ENCODE measurements at places on chromosomes 16 and 17.
A peak's percentile ranks its signal among the peaks of the same experiment; 100 is the strongest.

GRCh38 chr16:57632568-57632967 lies 4.1 kb downstream of the ADGRG1 start:
- DNase-seq, result no peak

DNA sequence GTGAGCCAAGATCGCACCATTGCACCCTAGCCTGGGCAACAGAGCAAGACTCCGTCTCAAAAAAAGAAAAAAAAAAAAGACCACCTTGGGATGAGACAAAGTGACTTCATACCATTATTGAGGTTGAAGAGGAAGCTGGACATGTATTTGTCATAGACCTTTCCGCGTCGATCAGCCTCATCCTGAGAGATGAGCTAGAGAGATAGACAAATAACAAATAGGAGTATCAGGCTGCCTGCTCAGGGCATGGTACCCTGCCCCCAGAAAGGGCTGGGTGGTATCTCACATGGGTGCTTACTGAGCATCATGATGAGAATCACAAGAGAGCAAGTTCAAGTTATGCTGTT lies 22.1 kb downstream of the CNTNAP1 start:
- DNase-seq, result no peak

- DNase-seq, result no peak
These were observed 23.3 kb downstream of the STAT5B start for GRCh38 chr17:42252597-42253550.

- DNase-seq, result no peak
These were observed 125.3 kb downstream of the RBFOX3 start for GRCh38 chr17:79485419-79485985.

- DNase-seq, result no peak
These were observed 1.2 kb downstream of the STAT3 start for GRCh38 chr17:42386777-42387657.

DNA sequence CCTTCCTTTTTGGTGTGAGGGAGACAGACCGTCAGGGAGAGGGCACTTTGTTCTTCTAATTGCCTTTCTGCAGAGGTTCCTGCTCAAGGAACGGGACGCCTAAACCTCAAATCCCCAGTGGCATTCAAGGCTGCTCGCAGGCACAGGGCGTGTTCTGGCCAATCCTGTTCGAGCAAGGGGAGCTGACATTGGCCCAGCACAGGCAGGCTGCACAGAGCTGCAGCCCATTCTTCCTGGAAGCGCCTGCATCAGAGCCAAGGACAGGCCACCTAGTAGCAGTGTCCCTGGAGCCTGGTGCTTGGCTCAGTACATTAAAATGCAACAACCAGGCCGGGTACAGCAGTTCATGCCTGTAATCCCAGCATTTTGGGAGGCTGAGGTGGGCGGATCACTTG lies 72.2 kb upstream of the CREBBP start:
- no peak for DNase-seq

GRCh38 chr16:11202260-11203091 lies 53.5 kb downstream of the SOCS1 start:
- DNase-seq, result no peak

DNA sequence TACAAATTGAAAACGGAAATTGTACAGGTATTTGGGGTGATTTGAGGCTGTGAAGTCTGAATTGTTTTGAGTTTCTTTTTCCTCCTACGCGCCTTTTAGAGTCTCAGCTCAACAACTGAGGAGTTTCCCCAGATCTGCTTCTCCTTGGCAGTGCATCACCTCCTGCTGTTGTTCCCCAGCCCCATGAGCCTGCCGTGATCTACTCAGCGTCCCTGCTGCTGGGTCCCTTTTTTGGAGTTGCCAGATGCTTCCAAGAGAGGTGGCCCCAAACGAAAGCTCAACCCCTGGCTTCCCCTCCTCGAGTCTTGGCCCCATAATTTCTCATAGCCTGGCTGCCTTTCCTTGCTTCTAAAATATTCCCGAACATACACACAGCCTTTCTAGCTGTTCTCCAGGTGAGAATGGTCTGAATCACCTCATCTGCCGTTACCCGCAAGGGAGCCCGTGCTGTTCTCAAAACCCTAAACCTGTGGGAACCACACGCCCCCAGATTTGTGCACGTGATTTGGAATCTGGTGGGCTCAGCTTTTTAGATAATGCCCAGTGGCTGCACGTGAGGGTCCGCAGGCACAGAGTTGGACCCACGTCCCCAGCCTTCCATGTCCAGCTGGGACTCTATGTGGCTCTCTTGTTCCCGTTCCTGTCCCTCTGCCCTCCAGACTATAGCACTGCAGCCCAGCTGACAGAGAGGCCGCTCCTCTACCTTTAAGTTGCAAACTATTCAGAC lies 179.1 kb upstream of the CHMP6 start:
- no peak for DNase-seq

GRCh38 chr17:2034157-2034556 lies 4.2 kb downstream of the DPH1 start:
- no peak for DNase-seq

DNA sequence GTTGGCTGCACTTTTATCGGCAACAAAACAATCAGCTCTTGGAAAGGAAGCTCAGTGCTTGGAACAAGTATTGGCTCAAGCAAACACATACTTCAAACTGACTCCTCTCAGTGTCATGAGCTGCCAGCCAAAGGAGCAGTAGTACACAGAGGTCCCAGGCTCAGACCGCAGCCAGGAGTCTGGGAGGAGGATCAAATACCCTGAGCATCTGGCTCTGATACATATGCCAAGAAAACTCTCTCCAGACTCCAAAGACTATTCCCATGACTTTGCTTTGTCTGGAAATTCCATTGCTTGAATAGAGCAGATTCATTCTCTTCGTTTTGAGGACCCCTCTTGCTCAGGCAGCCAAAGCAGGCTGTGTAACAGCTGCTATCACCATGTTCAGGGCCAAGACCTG lies 501.6 kb upstream of the PSMD7 start:
- DNase-seq, result no peak

GRCh38 chr16:46830417-46830901 lies 521 bp downstream of the C16orf87 start:
- peak; percentile 9 for DNase-seq

GRCh38 chr16:28146536-28146935 lies 65.2 kb downstream of the XPO6 start:
- DNase-seq, result no peak

GRCh38 chr17:7437950-7438614 lies 1.2 kb upstream of the FGF11 start:
- DNase-seq, result peak; percentile 56

- DNase-seq, result no peak
These were observed 45.8 kb upstream of the ARHGAP17 start for GRCh38 chr16:25060920-25061319.

DNA sequence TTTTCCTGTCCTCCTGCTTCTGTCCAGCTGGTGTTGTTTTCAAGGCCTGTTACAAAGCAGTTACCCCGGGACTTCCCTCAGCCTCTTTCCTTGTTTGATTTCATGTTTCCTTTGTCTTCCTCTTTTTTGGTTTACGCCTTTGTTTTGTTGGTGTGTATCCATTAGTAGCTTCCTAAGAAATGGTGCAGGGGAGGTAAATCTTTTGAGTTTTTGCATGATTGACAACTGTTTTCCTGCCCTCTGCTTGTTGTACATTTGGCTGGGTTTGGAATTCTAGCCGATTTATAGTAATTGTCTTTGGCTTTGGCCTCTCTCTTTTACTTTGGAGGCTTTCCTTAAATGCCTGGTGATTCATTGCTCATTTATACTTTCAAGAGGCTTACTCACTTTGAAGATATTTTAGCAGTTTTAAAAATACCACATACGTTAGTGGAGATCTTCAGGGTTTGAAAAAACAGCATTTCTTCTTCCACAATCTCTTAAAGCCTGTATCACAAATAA lies 32.8 kb downstream of the DNAH2 start:
- DNase-seq, result no peak

GRCh38 chr16:29975811-29976511 lies 2.3 kb downstream of the TAOK2 start:
- DNase-seq, result no peak

- no peak for DNase-seq
These were observed 50.2 kb downstream of the CFDP1 start for GRCh38 chr16:75383141-75383540.

DNA sequence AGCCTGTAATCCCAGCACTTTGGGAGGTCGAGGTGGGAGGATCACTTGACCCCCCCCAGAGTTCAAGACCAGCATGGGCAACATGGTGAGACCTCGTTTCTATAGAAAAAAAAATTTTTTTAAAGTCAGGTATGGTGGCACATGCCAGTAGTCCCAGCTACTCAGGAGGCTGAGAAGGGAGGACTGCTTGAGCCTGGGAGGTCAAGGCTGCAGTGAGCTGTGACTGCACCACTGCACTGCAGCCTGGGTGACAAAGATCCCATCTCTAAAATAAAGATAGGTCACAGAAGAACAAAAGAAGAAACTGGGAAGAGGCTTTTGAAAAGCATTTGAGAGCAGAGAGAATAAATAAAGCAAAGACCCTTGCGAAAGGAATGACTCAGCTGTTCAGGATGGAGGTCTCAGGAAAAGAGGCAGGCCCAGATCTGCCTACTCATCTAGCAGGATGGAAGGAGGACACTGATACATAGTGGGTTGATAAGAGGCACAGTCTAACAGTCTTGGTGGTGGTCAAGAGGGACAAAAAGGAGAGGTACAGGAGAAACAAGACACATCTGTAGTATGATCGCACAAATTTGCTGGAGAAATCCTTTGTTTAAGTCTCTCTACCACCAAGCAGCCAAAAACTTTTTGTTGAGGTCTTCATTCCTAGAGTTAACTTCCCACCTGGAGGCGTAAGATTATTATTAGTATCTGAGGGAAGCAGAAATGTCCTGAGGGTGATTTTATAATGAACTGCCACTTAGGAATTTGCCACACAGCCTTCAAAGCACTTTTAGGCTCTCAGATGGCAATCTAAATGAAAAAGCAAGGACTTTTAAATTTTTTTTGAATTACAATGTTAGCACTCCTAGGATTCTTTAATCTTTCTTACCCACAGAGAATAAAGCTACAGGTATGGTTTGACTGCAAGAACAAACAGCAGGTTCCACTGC lies 17.6 kb downstream of the ZSWIM7 start:
- DNase-seq, result no peak

DNA sequence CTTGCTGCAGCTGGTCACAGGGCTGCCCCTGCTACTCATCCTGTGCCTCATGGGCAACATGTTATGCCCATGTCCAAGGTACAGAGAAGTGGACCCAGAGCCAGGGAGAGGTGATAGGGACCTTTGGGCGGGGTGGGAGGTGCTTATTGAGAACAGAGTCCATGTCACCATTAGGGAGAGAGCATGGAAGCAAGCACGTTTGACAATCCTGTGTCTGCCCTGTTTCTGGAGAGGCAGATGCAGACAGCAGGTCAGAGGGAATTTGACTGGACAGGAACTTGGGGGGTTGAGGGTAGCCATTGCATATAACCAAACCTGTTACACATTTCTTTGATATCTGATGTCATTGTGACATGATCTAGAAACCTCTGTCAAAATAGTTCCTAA lies 14.3 kb upstream of the ARL4D start:
- no peak for DNase-seq

DNA sequence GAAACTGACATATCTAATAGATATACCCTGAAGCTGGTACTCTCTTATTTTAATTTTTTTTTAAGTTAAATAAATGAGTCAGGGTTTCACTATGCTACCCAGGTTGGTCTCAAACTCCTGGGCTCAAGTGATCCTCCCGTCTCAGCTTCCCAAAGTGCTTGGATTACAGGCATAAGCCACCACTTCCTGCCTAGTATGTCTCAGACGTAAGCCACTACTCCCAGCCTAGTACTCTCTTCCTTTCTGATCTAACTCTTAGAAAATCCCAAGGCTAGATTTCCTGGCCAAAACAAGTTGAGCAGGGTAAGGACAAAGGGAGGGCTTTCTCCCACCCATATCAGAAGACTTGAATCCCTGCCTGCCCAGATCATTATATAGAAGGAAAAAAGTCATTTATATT lies 33.7 kb downstream of the HOXB1 start:
- DNase-seq, result no peak

DNA sequence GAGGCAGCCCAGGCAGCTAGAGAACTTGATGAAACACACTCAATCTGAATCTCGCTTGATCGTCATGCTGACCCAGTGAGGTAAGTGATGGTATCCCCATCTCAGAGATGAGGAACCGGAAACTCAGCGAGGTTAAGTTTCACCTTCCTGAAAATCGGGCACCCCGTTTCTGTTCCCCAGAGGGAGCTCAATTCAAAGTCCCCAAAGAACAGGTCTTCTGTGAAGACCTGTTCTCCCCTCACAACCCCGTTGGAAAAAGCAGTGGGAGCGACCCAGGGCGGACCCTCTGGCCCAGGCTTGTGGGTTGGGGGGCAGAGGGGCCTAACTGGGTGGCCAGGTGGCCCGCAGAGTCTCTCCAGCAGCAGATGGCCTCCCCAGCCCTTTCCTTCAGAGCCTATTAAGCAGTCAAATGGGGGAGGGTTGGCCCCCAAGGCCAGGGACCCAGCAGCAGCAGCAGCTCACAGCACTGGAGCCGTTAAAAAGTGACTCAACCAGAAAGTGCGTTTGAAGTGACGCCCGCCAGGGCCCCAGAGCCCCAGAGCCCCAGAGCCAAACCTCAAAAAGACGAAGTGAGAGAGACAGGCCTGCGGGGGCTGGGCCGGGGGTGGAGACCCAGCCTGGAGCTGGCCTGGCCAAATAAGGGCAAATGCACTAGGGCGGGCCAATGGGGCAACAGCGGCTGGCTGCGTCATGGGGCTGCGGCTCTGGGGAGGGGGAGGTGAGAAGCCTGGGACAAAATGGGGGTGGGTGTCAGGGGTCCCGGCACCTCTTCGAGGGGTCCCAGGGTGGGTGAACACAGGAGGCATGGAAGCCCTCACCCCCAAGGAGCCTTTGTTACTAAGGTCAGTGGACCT lies 9.2 kb upstream of the TSPOAP1 start:
- peak; percentile 89 for DNase-seq

DNA sequence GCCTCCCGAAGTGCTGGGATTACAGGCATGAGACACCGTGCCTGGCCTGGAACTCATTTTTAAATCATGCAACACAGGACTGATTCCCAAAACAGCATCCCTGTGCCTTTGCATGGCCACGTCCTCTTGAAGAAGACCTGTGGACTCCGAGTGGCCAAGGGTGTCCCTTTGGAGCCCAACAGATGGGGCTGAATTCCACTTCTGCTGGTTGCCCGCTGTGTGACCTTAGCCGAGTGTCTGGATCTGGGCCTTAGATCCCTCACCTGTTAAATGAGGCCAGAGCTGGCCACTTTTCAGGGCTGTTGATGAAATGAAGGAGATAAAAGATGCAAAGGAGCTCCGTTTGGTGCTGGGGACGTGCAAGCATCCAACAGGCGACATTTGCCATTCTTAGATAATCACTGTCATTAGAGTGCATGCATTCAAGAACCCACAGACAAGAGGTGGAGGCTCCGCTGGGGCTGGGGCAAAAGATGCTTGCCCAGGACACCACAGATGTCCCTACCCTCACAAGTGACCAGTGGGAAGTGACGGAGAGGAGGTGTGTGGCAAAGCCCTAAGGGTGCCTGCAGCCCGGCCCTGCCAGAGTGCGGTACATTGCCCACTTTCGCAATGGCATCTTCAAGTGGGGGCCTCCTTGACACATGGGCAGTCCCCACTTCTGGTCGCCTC lies 354.1 kb upstream of the TNRC6C start:
- no peak for DNase-seq

DNA sequence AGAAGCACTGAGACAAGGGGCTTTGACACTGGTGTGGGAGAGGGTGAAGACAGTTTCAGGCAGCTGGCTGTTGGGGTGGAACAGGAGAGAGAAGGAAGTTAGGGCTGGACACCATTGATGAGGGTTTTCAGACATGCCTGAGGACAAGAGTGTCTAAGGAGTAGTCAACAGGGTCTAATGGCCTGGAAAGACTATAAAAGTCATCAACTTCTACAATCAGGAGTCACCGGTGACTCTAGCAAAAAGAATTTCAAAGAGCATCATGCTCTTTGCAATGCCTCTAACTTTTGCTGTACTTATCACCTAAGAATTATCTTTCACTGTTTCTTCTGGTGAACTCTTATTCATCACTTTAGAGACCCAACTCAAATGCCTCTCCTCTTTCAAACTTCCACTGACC lies 213.9 kb downstream of the C16orf78 start:
- DNase-seq, result no peak

GRCh38 chr16:58428621-58429542 lies 36.6 kb downstream of the GINS3 start:
- DNase-seq, result no peak
